ENCODE measurements at places on chromosomes 2 and 18.

DNA sequence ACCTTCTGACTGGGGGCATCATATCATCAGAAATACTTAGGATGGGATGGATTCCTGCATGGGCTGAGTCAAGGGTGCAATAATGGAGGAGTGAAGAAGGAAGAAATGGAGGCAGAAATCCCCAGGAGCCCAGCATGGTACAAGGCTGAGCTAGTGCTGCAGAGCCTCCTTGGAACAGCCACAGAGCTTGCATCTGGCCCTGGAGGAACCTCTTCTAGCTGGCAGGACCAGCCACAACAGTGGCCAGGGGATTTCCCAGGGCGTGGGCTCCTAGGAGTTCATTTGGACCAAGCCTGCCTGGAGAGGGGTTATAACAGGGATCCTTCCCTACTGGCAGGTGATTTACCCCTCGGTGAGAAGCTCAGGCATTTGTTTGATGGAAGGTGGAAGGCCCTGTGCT lies 4.7 kb upstream of the IL37 start:
- no peak for DNase-seq

GRCh38 chr2:216799873-216800431 lies 59.9 kb downstream of the TNP1 start:
- DNase-seq, result no peak

DNA sequence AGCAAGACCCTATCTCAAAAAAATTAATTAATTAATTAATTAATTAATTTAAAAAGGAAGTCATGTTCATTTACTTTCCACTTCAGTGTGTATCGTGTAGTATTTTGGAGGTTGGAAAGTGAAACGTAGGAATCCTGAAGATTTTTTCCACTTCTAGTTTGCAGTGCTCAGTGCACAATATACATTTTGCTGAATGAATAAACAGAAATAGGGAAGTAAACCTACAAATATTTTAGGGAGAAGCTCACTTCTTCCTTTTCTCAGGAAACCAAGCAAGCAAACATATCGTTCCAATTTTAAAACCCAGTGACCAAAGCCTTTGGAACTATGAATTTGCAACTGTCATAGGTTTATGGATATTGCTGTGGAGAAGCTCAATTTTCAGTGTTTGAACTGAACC lies 27.8 kb downstream of the SLC14A1 start:
- DNase-seq, result no peak

- no peak for DNase-seq
Measured at GRCh38 chr2:9532421-9532820, 23.2 kb downstream of the ADAM17 start.

GRCh38 chr2:235773188-235773928 lies 279.5 kb downstream of the AGAP1 start:
- no peak for DNase-seq

All from foreskin melanocyte (primary cell).